ENCODE measurements at places on chromosomes 6 and 20. TPM values are rescaled to one million over a fixed set of nuclear protein-coding genes. Genes with fewer than 3 reads are reported as not detected.

The AIG1 gene
- total RNA-seq: 16.9 TPM

The SAYSD1 gene
- 8.5 TPM for total RNA-seq

The TBC1D20 gene
- 33.0 TPM for total RNA-seq

The FAM217A gene
- not detected for total RNA-seq

All from dermis blood vessel endothelial cell (primary cell).